HCT116 (cell line): ENCODE measurements at places on chromosomes 6 and 20. TPM values are rescaled to one million over a fixed set of nuclear protein-coding genes. Genes with fewer than 3 reads are reported as not detected.

The BPIFA3 gene
- total RNA-seq = not detected

The SLC22A2 gene
- total RNA-seq = not detected

The SLC35D3 gene
- total RNA-seq = not detected

The FOXC1 gene
- 40.7 TPM for total RNA-seq

The TRIM15 gene
- 6.5 TPM for total RNA-seq

The GMNN gene
- 54.9 TPM for total RNA-seq

The GRIK2 gene
- 0.64 TPM for total RNA-seq

The ZBTB46 gene
- total RNA-seq = 10.7 TPM

DNA sequence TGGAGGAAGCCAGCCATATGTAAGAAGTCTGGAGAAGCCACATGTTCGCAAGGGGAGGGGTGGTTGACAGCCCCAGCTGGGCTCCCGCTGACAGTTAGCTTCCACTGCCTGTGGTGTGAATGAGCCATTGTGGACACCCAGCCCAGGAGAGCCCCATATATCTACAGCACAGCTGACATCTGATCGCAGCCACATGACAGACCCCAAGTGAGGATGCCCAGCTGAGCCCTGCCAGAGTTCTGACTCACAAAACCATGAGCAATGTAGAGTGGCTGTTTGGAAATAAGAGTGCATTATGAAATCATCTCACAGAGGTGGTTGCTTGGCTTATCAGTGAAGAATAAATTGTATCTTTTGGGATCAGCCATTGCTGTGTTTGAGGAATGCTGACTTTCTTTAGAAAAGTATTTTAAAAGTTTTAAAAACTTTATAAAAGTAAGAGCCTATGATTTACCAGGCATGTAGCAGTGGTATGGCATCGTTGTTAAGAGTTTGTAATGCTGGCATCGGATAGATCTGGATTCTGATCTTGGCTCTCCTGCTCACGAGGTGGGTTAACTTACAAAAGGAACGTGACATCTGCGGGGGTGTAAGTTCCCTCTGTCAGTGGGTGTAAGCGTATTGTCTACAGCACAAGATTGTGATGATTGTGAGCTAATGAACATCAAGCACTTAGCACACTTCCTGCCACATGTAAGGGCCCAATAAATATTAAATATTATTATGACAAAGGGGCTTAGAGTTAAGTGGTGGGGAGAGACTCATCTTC, 24.1 kb downstream of the CFAP61 start:
- no peak for DNase-seq

GRCh38 chr6:164612751-164613150, 696.7 kb downstream of the C6orf118 start:
- no peak for DNase-seq

DNA sequence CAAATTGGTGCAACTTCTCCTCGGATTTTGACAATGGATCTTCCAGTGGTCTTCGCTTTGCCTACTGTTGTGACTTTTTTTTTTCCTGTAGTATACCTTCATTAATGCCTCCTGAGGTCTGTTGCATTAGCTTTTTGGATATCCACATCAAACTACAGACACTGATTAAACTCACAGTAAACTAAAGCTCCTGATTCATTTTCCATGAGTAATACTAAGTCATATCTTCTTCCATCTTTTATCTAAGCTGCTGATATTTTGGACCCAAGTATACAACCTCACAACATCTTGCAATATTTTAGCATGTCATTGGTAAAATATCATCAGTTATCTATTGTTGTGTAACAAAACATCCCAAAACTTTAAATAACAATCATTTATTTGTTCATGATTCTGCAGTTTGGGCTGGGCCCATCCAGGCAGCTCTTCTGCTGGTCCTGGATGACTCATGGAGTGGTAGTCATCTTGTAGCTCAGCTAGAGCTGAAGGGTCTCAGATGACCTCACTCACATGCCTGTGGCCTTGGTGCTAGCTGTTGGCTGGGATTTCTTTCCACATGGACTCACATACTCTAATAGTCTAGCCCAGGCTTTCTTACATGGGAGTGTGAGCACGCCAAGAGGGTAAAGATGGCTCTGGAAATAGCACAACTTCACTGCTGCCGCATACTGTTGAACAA, 78.3 kb upstream of the SRSF6 start:
- no peak for DNase-seq

GRCh38 chr20:33927724-33928123, 66.0 kb upstream of the RALY start:
- DNase-seq = no peak

- no peak for DNase-seq
These were observed 82.0 kb downstream of the SERAC1 start for GRCh38 chr6:158086054-158086503.

GRCh38 chr6:3265671-3266070, 6.9 kb downstream of the PSMG4 start:
- no peak for DNase-seq

GRCh38 chr6:3393836-3394202, 63.0 kb downstream of the SLC22A23 start:
- no peak for DNase-seq

- no peak for DNase-seq
These were observed 164.1 kb upstream of the SGK1 start for GRCh38 chr6:134481966-134482365.

DNA sequence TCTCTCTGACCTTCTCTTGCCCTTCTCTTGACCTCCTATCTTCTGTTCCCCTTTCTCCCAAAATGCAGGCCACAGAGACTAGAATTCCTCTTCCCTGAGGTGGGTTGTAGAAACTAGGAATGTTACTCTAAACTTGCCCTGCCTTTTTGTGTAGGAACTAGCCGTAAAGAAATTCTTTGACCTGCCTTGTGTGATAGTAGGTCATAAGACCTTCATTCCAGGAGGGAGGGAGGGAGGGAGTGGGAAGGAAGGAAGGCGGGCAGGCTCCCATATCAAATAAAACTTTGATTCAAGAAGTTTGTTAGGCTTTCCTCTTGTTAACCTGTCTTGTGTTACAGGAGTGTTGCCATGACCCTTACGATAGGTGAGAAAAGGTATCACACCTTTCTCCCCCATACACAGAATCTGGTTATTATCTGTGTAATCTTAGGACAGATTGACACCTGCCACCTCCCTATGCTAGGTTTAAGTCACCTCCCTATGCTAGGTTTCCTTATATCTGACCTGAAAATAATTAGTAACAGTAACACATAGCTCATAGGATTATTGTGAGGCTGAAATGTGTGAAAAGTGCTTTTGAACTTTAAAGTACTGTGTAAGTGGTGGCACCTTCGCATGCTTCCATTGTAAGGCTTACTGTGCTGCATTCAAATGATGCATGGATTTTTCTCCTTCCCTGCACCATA, 32.6 kb upstream of the FUCA2 start:
- DNase-seq = no peak

- DNase-seq = no peak
These were observed 382.5 kb downstream of the EPHA7 start for GRCh38 chr6:93036835-93037234.

- peak; percentile 32 for DNase-seq
These were observed 25.3 kb upstream of the HECA start for GRCh38 chr6:139109558-139109957.

DNA sequence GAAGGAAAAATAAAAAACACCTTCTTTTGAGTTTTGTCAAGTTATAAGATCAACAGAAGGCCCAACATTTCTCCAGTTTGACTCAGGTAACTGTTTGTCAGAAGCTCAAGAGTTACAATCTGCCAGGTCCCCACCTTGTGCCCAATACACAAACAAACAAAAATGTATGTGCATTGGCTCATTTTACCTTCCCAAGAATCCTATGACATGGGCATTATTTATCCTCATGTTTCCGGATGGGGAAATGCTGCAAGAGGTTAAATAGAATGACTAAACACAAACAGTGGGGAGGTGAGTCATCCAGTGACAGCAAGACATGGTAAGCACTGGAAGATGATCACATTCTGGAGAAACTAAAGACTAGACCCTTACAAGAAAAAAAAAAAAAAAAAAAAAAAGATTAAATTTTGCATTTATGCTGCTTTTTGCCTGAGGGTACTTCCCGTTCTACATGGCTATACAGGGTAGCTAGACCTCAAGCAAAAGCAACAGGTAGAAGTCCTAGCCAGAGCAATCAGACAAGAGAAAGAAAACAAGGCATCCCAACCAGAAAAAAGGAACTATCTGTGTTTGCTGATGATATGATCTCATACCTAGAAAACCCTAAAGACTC, 23.6 kb upstream of the ANKRD60 start:
- peak; percentile 80 for DNase-seq

DNA sequence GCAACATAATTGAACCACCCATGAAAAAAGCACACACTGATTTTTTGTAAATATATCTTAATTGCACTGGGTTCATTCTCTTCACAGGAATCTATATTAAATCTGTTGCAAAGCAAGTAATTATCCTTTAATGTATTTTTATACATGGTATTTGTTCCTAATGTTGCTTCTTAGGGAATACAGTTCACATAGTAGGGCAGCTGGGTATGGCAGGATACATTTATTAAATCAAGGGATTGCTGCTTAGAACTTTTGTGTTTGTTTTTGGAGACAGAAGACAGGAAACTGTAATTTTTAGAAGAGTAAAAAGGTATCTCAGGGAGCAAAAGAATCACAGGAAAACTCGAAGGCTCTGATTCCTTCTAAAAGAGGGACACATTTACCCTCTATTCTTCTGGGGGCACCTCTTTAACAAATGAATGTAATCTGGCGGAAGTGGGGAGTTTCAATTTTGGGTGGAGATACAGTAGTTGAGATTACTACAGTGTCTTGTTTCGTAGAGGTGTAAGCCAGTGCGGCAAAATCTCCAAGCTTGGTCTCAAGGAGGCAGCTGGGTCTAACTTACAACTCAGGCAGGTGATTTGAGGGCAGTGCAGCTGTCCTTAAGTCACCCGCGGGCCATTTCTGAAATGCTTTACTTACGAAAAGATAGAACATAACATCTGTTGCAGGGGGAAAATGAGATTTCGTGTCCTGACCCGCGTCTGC, 812 bp upstream of the SMIM13 start:
- DNase-seq = no peak

GRCh38 chr20:42873259-42873658, 316.4 kb downstream of the PTPRT start:
- no peak for DNase-seq

DNA sequence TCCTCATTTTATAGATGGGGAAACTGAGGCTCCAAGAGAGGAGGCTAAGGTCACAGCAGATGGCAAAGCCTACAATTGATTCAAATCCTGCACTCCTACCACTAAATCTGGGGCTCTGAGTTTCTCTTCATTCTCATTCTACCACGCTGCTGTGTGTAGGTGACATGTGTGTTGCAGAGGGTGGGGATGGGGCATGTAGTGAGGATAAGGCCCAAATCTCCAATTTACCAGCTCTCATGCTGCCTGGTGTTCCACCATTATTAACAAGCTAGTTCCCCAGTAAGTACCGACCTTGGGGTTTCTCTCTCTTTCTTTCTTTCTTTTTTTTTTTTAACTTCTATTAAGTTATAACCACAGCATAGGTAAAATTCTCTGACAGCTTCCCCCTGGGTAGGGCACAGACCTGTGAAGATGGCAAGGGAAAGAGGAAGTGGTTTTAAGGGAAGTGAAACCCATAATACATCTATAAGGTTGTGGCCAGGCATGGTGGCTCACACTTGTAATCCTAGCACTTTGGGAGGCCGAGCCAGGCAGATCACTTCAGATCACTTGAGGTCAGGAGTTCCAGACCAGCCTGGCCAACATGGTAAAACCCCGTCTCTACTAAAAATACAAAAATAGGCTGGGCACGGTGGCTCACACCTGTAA, 13.0 kb upstream of the MATN4 start:
- no peak for DNase-seq

GRCh38 chr6:103002282-103002681, 1608.8 kb downstream of the GRIK2 start:
- DNase-seq = no peak

DNA sequence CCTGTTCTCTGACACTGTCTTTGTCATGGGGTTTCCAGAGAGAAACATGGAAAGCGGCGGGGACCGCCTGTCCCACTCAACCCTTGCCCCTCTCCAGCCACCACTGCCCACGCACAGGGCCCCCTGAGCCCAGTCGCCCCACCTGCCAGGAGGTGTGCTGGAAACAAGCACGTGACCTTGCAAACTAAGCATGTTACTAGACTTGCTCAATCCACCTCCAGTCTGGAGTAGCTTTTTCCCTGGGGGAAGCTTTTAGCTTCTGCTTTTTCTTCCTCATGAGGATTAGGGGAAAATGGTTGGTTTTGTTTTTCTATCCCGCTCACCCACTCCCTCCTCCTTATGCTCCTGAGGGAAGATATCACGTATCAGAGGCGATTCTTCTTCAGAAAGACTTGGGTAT, 105.7 kb downstream of the PLEKHG1 start:
- DNase-seq = no peak

GRCh38 chr20:57481281-57481711, 43.6 kb downstream of the CTCFL start:
- no peak for DNase-seq

- DNase-seq = no peak
These were observed 43.6 kb upstream of the FOXP4 start for GRCh38 chr6:41502566-41502916.

- DNase-seq = no peak
These were observed 42.6 kb downstream of the NCOA3 start for GRCh38 chr20:47544240-47544639.

DNA sequence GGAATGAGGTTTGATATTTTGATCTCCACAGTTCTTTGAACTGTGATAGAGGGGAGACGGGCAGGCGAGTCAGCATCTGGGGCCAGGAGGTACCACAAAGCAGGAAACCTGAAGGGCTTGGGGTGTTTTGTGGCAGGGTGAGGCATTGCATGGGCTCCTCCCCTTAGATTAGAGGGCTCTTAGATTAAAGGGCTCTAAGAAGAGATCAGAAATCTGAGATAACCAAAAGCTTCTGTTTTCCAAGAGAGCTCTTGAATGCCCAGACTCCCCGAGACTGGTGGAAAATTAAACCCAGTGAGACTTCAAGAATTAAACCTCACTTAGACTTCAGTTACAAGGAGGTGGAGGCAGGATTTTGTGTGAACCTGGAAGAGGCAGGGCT, 2.4 kb upstream of the GPX5 start:
- no peak for DNase-seq

DNA sequence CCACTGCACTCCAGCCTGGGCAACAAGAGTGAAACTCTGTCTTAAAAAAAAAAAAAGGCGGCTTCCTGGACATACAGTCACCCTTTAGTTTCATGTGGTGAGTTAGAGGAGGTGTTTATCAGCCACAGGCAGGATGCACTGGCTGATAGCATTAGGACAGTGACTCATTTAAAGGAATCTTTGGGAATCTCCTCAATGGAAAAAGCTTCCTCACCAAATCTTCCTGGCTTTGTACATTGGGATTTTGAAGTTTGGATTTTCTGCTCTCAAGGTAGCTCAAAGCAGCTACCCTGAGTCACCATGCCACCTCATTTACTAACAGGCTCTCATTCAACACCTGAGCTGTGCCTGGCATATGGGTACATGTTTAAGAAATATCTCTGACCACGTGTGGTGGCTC, 20.2 kb downstream of the PRPH2 start:
- peak; percentile 36 for DNase-seq
